Stimulated activated CD4-positive, alpha-beta T cell treated with anti-CD3 and anti-CD28 coated beads, Interleukin-1b, Interleukin-23, amount 100 ng/mL, for 24 hours (primary cell): ENCODE measurements at places on chromosomes 2 and 18.

DNA sequence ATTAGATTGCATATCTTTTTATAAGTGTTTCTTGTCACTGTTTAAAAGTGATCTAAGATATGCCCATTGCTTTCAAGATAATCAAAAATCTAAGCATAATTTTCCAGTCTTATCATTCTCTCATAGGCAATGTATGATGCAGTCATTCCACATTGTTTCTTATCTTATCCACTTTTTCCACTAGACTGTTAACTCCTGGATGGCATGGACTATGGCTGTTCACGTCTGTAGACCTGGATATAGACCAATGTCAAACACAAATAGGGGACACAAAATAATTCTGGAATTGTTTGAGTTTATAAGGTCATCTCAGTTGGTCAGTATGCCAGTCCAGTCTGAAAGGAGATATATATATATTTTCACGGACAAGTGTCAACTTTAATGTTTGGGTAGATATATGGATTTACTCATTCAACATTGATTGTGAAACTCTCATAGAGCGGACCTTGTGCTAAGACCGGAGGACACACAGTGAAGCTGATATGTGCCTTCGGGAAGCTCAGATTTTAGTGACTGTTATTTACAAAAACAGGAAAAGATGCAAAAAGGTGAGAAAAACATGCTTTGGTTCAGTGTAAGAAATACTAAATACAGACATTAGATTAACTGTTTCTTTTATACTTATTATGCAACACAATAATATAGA is 689.4 kb upstream of the SLC8A1 start:
- DNase-seq: no peak

DNA sequence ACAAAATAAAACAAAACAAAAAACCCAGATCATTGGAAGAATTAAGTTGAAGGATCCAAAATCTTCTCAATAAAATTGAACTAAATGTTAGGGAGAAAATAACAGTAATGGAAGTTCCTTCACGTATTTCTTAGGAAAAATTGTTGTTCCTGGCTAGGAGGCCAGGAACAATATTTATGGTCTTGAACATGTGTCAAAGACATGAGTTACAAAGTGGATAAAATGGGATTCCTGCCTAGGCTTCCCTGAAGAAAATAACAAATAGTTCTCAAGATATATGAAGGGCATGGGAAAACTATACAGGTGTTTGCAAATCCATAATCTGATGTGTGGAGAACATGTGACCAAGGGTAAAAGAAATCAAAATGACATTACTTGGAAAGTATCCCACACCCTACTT is 67.6 kb upstream of the ITGB6 start:
- DNase-seq: no peak

- DNase-seq: no peak
Observed at GRCh38 chr2:100365434-100365833, 43.1 kb upstream of the LONRF2 start.

DNA sequence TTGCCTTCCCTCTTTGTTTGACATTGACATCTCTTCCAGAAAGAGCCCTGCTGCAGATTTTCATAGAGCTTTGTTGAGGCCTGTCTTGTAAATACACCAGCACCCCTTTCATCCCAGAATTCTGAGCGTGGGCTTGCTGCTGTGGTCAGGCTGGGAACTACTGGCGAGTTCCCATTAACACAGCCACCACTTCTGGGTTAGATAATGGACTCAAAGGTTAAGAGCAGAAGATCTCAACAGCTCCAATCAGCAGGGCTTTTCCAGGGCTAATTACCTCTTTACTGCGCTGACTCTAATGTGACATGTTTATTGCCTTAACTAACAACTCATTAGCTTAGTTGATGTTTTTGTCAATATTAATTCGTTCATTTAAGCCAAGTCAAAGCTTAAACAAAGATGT is 235.9 kb upstream of the BOD1L2 start:
- DNase-seq: no peak

- no peak for DNase-seq
Observed at GRCh38 chr2:224749136-224749535, 33.0 kb upstream of the CCDC195 start.

GRCh38 chr2:73082523-73083410 is 11.3 kb upstream of the SFXN5 start:
- DNase-seq: no peak

GRCh38 chr2:54595999-54596902 is 127.2 kb upstream of the EML6 start:
- DNase-seq: no peak

GRCh38 chr2:233213011-233213410 is 38.5 kb upstream of the ATG16L1 start:
- no peak for DNase-seq

DNA sequence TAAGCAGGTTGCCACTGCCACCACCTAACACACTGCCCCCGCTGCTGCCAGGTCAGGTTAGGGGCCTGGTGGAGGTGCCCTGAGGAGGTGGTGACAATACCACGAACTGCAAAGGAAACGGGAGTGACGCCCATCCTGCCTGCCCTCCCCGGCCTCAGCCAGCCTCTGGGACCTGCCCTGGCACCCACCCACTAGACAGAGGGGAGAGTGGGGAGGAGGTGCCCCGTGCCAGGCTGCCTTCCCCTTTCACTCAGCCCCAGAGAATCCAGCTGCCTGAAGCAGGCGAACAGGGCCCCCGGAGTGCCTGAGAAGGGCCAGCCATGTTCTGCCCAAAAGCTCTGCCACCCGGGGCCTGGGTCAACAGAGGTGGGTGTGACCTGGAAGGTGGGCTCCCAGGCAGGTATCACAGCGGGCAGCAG is 44.5 kb upstream of the FOSL2 start:
- DNase-seq: no peak

GRCh38 chr18:27609221-27609620 is 424.1 kb upstream of the CHST9 start:
- no peak for DNase-seq

DNA sequence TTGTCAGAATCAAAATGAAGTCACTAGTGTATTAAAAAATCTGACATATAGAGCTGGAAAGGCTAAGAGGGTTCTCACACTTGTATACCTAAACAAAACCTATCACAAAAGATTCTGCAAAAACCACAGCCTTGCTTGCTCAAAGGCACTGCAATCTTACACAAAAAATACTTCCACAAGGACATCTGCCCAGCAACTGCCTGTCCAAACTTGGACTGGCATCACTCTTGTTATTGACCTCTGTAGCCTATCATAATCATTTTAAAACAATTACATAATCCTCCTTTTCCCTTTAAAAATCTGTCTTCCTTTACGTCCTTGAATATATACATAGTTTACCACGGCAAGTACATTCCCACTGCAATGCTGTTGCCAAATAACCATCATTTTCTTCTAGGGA is 19.9 kb downstream of the CHMP3 start:
- DNase-seq: no peak

DNA sequence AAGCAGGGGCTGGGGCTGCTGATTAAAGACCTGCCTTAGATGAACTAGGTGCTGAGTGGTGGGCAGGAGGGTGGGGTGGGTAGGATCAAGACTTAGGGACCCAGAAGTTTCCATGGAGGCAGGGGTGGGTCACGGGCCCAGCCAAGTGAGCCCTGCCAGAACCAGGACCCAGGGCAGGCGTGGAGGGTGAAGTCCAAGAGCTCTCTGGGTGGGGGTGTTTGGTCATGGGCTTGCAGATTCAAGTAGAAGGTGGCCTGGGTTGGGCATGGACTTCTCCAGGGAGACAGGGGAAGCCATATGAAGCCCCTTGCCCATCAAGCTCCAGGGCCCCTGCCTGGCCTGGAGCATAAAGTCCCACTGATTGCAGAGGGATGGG is 168.8 kb downstream of the SMAD7 start:
- DNase-seq: no peak

DNA sequence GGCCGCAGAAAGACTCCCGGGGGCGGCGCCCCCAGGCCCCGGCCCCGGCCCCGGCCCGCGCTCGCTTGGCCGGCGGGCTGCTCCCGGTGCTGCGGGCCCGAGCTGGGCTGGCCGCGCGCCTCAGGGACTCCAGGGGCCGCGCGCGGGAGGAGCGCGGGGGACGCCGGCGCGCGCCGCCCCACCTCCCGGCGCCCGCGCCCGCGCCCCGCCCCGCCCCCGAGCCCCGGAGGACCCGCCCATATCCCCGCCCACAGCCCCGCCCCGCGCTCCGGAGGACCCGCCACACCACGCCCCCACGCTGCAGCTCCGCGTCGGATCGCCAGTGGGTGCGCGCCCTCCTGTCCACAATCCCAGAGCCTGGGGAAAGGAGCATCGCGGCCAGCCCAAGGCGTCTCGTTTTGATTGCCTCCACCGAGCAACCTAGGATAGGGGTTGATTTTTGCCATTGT is at the start of gene PARD6G:
Gene PARD6G (minus strand): TSS at position 122 of the 449 bp plus-strand sequence. CDS start 166 bp downstream, outside the sequence.
- peak; percentile 42 for DNase-seq

DNA sequence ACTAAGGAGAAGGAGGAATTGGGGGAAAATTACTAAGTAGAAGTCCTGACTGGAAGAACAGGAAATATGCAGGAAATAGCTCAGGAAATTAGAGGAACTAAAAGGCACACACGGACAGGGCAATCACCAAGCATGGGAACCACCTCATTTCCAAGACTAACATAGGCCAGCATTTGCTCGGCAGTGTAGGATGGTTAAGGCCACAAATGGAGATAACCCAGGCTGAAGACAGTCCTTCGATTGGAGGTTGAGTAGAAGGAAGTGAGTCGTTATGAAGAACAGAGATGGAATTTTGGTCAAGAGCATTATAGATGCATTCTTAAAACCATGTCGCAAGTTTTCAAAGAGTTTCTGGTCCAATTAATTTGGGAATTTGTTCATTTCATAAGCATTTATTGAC is 401.4 kb downstream of the ALK start:
- no peak for DNase-seq

DNA sequence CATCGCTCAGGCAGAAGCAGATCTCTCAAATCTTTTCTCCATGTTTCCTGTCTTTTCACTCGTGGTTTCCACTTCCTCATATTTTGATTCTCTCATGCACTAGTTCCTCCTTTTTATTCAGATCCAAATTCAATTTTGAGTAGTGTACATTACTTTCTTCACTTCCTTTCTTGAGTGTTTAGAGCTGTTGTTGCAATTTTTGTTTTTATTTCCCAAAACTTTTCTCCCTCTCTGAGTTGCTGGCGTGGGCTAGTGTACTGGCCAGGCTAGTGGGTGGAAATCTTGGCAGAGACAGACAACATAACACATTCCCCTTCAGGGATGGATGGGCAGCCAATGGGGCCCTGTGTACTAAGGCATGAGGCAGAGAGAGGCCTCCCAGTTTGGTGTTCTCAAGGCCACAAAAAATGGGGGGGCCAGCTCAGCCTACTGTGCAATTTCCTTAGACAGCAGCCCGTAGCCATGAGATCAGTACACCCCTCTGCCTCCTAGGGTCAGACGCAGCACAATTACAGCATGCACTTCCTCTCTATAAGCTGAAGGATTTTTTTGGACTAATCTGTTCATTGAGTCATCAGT is 145.1 kb upstream of the PID1 start:
- no peak for DNase-seq

GRCh38 chr2:54995553-54995952 is 54.7 kb downstream of the RTN4 start:
- DNase-seq: no peak

DNA sequence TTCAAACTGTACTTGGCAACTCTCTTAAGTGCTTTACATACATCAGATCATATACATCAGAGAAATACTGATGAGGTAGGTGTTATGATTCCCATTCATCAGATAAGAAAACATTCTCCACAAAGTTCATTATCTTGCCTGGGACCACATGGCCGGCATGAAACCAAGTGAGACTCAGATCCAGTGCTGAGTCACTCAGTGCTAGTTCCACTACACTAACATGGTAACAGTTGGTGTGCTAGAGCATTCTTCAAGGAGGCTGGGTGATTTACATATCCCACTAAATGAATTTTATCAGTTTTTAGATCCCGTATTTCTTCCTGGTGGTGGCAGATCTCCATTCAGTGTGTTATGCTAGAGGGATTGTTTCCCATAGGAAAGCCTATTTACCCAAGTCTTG is 772.0 kb downstream of the CNTNAP5 start:
- DNase-seq: no peak
